ENCODE measurements at places on chromosomes 12 and 14. TPM values are rescaled to one million over a fixed set of nuclear protein-coding genes. Genes with fewer than 3 reads are reported as not detected.

Gene AMDHD1
- 0.49 TPM for total RNA-seq

Gene C3AR1
- total RNA-seq, result 0.27 TPM

Gene CLEC1B
- total RNA-seq, result 0.39 TPM

Gene CISTR
- total RNA-seq, result not detected

Gene COX8C
- not detected for total RNA-seq

Gene IFNG
- total RNA-seq, result not detected

Gene CD27
- total RNA-seq, result not detected

Gene HVCN1
- 1.2 TPM for total RNA-seq

Gene CD4
- total RNA-seq, result 1.3 TPM

Gene RNASE3
- not detected for total RNA-seq

Gene STAB2
- total RNA-seq, result not detected

Gene KERA
- total RNA-seq, result 1.8 TPM

Gene TRPV4
- total RNA-seq, result not detected

Gene AACS
- 31.6 TPM for total RNA-seq

Gene ACSM4
- total RNA-seq, result not detected

Gene NID2
- total RNA-seq, result 1.5 TPM

Gene BIN2
- total RNA-seq, result 0.18 TPM

Gene MGST1
- total RNA-seq, result 14.1 TPM

Gene BCL2L2
- 16.2 TPM for total RNA-seq

Gene NRIP2
- 1.7 TPM for total RNA-seq

Gene MYBPC1
- total RNA-seq, result 3.8 TPM

Gene SMIM41
- not detected for total RNA-seq

Gene BDKRB1
- total RNA-seq, result 2.4 TPM

Gene PPM1A
- 31.4 TPM for total RNA-seq

Gene PIWIL1
- 0.16 TPM for total RNA-seq

Gene ACRBP
- 0.58 TPM for total RNA-seq

Gene LBHD2
- not detected for total RNA-seq

Gene SDR9C7
- total RNA-seq, result not detected

Gene KRT4
- 2.4 TPM for total RNA-seq

Gene SLC39A5
- 2.6 TPM for total RNA-seq

Gene HEATR5A
- 31.4 TPM for total RNA-seq
